CD4-positive, alpha-beta T cell treated with Interleukin-17A for 4 hours (primary cell): ENCODE measurements at places on chromosomes 3 and 15.
A peak's percentile ranks its signal among the peaks of the same experiment; 100 is the strongest.

- DNase-seq, result no peak
Observed at GRCh38 chr3:53171064-53171418, 10.0 kb downstream of the PRKCD start.

GRCh38 chr3:69426967-69427304 is 41.0 kb upstream of the FRMD4B start:
- no peak for DNase-seq

DNA sequence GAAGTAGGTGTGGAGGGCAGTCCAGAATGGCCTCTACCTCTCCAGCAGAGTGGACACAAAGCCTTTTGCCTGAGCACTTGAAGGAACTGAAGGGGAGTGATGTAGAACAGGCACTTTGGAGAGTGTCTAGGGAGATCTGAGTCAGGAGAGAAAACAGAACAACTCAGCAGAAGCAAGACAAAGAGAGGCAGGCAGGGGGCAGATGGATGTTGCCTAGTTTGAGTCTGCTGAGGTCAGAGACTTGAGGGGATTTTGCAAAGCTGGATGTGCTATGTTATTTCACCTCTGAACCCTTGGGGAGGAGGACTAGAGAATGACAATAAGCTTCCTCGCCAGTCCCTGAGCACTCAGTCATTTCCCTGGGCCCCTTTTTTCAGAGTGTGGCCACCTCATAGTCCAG is 366.4 kb downstream of the EPHB1 start:
- no peak for DNase-seq

DNA sequence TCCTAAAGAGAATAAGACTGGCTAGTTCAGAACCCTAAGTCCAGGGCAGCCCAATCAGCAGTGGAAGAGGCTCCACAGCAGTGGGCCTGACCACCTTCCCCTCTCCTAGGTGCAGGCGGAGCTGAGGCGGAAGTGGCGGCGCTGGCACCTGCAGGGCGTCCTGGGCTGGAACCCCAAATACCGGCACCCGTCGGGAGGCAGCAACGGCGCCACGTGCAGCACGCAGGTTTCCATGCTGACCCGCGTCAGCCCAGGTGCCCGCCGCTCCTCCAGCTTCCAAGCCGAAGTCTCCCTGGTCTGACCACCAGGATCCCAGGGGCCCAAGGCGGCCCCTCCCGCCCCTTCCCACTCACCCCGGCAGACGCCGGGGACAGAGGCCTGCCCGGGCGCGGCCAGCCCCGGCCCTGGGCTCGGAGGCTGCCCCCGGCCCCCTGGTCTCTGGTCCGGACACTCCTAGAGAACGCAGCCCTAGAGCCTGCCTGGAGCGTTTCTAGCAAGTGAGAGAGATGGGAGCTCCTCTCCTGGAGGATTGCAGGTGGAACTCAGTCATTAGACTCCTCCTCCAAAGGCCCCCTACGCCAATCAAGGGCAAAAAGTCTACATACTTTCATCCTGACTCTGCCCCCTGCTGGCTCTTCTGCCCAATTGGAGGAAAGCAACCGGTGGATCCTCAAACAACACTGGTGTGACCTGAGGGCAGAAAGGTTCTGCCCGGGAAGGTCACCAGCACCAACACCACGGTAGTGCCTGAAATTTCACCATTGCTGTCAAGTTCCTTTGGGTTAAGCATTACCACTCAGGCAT is 33.7 kb downstream of the VIPR1 start:
- peak; percentile 76 for DNase-seq

- peak; percentile 41 for DNase-seq
Observed at GRCh38 chr3:194306771-194307640, 44.1 kb downstream of the CPN2 start.

GRCh38 chr3:171018156-171018935 is 8.2 kb downstream of the SLC2A2 start:
- DNase-seq, result no peak

DNA sequence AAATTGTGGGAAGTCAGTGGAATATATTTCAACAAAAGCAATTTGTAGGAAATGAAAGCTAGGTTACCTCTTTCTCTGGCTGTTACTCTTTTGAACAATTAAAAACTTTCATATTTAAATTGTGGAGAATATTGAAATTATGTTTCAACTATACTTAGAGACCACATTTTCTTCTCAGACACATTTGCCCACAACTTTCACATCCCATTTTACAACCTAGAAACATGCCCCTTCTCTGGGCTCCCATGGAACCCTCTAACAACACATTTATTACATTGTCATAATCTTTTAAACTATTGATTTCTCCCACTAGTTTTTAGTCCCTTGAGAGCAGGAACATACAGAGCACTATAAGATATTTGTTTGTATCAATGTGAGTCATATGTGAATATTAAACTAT is 211.7 kb upstream of the TTC14 start:
- no peak for DNase-seq

GRCh38 chr15:99130765-99131440 is 26.0 kb downstream of the SYNM start:
- no peak for DNase-seq

DNA sequence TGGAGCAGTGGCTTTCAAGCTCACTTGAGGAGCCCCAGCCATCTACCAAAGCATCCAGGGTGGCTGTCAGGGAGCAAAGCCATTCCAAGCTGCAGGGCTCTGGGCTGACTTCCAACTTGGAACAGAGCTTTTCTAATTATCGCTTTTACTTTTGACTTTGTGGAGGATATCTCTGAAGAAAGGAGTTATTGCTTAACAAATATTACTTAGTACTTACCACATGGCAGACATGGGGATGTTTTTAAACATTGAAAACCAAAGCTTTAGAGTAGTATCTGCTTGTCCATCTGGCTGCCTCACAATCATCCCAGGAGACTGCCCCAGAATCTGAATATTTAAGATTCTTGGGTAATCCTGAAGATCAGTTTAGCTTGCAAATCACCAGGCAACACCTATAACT is 8.9 kb downstream of the TAGLN3 start:
- no peak for DNase-seq

DNA sequence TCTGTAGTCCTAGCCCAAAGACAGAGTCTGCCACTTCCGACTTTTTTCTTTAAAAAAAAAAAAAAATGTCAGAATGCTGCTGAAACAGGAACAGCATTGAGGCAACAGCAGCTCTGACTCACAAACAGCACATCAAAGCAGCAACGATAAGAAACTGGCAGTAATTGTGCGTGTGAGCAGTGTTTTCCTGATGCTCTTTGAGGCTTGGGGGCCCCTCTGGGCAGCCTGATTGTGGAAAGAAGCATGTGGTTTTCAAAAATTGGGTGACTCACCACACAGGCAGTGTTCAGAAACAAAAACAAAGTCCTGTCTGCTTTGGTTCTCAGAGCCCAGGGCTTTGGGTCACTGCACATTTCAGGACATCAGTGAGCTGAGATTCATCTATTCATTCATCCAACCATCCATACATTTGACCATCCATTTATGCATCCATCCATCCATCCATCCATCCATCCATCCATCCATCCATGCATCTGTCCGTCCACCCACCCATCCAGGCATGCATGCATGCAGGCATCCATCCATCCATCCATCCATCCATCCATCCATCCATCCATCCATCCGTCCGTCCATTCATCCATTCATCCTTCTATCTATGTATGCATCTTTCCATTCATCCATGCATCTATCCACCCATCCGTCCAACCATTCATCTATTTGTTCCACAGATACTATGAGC is 308.4 kb downstream of the RPLP1 start:
- peak; percentile 84 for DNase-seq

GRCh38 chr3:70824078-70824477 is 511.6 kb upstream of the MDFIC2 start:
- no peak for DNase-seq

GRCh38 chr3:126511291-126511690 is 6.3 kb downstream of the UROC1 start:
- no peak for DNase-seq

- peak; percentile 58 for DNase-seq
Observed at GRCh38 chr15:99433026-99433756, 132.6 kb upstream of the MEF2A start.

DNA sequence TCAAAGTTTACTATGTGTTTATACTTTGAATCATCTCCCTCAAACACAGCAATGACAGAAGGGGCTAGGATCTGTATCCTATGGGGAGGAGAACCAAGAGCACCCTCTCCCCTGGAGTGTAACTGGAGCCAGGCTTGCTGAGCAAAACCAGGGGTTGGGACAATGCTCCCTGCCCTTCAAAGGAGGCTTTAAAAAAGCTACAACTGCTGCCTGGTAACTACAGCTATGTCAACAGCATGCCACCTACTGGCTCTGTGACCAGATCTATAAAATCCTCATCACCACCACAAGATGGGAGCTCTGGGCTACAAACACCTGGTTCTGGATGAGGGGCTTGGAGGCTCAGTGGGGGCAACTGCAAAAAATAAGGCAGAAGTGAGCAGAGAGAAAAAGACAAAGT is 61.9 kb downstream of the ANO10 start:
- no peak for DNase-seq

DNA sequence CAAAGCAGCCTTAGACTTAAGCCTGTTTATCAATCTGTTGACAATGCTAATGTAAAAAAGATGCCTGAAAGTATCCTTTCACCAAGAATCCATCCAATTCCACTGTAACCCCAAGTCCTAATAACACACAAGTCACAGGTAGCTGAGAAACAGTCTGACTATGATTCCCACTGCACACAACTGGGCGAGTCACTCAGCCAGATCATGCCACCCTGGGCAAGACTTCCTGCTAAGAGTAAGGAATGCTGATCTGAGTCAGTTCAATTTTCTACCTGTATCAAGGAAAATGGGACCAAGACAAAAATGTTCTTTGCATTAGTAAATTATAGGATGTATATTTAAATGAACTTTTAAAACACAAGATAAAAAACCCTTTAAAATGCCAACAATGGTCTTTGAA is 33.3 kb downstream of the NPTN start:
- no peak for DNase-seq

- peak; percentile 41 for DNase-seq
Observed at GRCh38 chr3:42755681-42756578, 17.1 kb downstream of the CCDC13 start.

GRCh38 chr15:65638681-65639089 is 16.9 kb downstream of the SLC24A1 start:
- DNase-seq, result peak; percentile 45

DNA sequence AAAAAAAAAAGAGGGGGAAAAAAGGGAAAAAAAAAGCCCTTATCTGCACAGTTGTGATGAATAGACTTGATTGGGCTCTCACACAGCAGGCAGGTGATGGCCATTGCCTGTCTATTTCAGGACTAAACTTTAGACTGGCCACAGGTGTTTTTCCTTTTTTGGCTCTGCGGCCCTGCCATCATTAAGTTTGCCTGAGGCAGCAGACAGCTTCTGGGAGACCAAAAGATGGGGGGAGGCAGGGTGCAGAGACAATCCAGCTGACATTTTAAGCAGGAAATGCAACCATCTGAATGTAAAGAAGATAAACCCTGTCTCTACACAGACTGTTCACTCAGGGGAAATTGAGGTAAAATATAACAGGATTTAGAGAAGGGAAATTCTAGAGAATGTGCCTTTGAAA is 295.0 kb upstream of the KCNH8 start:
- no peak for DNase-seq

- no peak for DNase-seq
Observed at GRCh38 chr15:43896543-43896942, 69.7 kb downstream of the WDR76 start.

- no peak for DNase-seq
Observed at GRCh38 chr15:27365456-27365855, 394.5 kb downstream of the GABRG3 start.

- no peak for DNase-seq
Observed at GRCh38 chr3:22981861-22982260, 221.3 kb upstream of the UBE2E2 start.

DNA sequence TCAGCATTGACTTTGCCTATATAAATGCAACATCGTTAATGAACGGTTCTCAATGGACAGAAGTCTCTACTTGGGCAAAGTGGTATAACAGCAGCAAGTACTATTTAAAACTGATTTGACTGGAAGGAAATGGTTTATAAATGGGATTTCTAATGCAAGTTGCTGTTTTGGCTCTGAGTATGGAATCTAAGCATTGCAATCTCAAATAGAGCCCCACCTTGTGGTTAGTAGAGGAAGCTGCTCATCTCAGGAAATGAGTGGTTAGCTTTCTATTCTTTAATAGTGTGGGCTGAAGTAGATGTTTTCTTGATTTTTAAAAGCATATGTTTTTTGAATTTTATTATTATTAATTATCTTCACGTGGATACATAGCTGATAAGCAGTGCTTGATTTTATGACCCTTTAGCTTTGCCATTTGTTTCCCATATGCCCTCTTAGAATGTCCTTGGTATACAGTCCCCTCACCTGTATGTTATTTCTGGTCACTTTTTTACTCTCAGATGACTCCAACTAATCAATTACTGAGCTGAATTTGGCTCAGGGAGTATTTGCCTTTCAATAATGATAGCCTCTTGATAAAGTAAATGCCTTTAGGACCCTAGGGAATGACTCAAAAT is 67.1 kb downstream of the OXSM start:
- DNase-seq, result peak; percentile 30

- DNase-seq, result no peak
Observed at GRCh38 chr3:126340081-126340511, 17.1 kb downstream of the KLF15 start.

- DNase-seq, result no peak
Observed at GRCh38 chr3:166455744-166456143, 618.5 kb upstream of the BCHE start.

- DNase-seq, result no peak
Observed at GRCh38 chr3:112407888-112408702, 75.1 kb downstream of the CD200 start.

- no peak for DNase-seq
Observed at GRCh38 chr15:56758770-56759449, 25.6 kb upstream of the ZNF280D start.

DNA sequence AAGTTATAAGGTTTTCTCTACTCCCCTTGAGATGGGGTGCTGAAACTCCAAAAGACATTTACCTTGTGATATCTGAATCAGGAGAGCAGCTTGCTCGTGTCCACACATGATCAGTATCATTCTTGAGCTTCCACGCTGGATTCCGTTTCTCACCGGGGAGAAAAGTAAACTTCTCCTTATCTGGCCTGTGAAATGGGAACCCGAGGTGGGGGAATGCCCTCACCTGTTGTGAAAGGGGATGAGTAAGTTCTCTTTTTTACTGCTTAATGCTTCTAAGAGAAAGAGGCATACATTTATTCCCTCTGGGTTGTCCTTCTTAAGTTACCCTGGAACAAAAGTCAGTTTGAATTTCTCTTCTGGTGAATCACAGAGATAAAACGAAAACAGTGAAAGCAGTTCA is 440.5 kb upstream of the ADAMTS9 start:
- no peak for DNase-seq

DNA sequence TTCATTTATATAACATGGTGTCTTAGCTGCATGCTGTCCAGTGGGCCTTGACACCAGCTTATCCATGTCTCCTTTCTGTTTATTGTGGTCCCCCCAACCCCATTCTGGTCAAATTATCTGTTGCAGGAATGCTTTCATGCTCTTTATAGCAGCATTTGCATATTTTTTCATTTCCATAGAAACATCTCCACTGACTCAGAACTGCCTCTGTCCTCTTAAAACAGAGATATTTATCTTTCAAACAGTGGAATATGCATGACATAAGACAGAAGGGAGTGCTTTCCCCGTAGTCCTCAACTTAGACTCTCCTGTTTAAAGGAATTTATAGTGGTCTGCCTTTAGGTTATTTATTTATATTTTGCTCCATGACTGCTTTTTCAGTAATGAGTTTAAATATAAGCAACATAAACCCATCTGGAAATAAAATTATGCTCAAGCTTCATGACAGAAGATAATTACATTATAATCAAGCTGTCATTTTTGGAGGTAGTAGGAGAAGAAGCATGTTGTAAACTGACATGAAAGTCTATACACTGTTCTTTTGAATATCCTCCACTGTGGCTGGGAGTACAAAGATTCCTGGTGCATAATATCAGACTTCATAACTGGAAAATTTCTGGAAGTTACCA is 179.5 kb upstream of the CD96 start:
- DNase-seq, result no peak
